ENCODE measurements at places on chromosomes 11 and 22.

DNA sequence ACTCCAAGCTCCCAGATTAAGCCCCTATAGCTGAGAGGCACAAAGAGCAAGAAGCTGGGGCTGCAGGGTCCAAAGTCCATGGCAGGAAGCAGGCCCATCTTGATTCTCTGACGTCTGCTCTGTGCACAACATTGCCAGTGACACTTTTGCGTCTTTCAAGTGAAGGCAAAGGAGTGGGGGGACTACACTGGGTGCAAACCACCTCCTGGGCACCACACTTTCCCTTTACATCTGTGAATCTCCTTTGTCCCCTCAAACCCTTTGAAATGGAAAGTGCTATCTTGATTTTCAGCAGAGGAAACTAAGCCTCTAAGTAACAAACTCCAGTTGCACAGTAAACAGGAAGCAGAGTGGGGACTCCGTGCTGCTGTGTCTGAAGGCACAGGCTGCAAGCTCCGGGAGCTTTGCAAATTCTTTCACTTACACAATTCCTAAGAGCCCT is 428.0 kb downstream of the LARGE1 start:
- no peak for DNase-seq

DNA sequence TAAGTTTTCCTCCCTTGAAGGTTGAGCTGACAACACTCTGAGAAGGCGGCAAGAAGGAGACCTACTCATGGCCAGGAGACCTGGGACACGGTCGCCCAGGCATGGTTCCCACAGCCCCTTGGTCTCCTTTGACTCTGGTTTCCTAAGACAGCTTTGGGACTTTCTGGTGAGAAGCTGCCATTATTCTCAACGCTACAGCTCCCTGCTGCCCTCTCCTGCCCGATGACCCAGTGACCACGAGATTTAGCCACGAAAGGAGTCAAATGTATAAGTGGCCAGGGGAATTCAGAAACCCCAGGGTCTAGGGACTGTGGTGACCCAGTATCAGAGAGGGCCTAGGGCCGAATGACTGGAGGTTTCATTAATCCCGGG is 699 bp upstream of the SDF2L1 start:
- no peak for DNase-seq

DNA sequence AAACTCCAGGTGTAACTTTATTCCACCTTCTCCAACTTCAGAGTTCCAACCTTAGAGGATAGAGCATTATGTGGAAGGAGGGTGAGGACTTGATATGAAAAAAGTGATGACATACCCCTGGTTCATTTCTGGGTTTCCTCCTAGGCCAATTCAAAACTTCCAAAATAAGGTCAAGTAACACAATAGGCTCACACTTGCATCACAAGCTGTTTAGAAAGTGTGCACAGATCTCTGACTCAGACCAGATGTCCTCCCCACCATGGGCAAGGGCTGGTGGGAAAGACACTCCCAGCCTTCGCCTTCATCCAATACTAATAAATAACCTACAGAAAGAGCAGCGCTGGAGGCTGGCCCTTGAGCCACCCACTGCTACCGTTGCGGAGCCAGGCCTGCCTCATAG is 5.8 kb upstream of the BUD13 start:
- no peak for DNase-seq

GRCh38 chr11:102309621-102310541 is 7.4 kb upstream of the BIRC3 start:
- DNase-seq: no peak

GRCh38 chr11:32500001-32500400 is 64.7 kb upstream of the WT1 start:
- DNase-seq: no peak

- no peak for DNase-seq
These were observed 373.7 kb downstream of the NXPE2 start for GRCh38 chr11:115051938-115052590.

DNA sequence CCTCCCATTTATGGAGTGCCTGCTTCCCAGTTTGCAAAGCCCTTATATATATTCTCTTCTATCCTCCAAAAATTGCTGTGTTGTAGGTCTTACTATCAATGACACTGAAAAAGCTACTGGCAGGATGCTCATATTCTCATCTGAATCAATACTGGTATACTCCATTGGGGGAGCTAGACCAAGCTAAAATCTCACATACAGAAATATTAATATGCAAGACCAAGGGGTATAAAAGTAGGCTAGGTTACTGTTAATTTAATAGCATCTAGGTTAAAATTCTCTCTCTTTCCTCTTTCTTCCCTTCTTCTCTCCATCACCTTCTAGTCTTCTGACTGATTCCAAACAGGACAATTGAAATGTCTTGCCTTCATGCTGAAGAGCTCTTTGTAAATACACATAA is 17.1 kb upstream of the BDNF start:
- DNase-seq: no peak

DNA sequence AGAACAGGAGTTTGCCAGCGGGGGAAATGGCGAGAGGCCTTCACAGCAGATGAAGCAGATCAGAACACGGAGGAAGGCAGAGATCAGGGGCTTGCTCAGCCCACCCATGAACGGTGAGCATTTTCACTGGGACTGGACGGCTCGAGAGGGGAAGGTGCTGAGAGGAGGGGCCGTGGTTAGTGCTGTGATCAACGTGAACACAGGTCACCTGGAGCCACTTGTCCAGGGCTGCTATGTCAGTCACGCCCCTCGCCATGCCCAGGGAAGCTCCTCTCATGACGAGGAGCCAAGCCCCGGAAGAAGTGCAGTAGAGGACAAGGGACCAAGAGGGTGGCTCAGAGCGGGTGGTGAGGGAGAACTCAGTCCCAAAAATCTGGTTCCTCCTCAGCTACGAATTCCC is 7.0 kb downstream of the PLA2G6 start:
- DNase-seq: no peak

DNA sequence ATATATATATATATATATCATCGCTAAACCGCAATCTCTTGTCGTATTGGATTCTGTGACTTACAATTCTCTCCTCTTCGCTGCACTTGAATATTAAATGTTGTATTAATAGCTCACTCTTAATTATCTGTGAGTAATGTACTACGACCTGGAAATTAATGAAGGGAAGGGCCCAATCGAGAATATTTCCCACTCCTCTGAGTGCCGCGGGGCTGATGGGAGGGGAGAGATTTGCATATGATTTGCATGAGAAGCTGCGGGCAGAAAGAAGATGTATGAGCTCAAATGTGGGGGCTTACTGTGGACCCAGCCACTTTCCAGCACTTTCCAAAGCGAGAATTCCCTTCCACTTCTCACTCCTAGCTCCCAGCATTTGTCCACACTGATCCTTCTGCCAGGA is 141.2 kb downstream of the MN1 start:
- DNase-seq: no peak

- DNase-seq: no peak
These were observed 5.3 kb downstream of the GLB1L2 start for GRCh38 chr11:134337051-134337450.

DNA sequence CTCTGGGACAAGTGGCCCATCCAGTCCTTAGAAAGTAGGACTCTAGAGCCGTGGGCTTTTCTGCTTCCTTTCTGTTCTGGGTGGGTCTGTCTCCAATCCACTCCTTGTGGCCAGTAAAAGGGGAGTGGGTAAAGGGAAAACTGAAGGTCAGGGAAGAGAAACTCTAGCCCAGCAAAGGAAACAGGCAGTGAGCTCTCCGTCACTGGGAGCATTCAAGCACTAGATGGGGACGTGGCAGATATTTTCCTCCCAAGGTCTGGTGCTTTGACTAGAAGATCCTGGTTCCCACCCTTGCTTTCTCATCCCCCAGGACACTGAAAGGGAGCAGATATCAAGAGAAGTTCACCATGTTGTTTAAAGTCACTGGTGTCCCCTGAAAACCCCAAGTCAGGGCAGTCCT is 42.2 kb downstream of the MACROD1 start:
- DNase-seq: no peak

- DNase-seq: no peak
These were observed 13.0 kb downstream of the GALNT18 start for GRCh38 chr11:11608783-11609232.

DNA sequence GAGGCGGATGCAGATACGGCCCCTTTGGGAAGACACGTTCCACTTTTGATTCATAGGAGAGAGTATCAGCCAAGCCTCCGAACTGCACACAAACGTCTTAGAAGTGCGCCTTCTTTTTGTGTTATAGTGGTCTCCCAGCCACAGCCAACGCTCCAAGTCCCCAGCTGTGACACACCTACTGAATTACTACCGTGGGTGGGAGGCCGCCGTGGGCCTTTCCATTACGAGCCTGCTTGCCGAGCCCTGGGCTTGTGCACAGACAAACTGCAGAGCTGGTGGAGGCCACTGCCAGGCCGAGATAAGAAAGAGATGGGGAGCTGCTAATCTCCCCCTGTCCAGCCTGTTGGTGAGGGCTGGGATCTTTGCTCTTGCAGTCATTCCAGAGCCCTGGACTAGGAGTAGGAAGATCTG is 761 bp downstream of the HMBS start:
- no peak for DNase-seq

- DNase-seq: no peak
These were observed 79.4 kb downstream of the ATM start for GRCh38 chr11:108302121-108302785.

DNA sequence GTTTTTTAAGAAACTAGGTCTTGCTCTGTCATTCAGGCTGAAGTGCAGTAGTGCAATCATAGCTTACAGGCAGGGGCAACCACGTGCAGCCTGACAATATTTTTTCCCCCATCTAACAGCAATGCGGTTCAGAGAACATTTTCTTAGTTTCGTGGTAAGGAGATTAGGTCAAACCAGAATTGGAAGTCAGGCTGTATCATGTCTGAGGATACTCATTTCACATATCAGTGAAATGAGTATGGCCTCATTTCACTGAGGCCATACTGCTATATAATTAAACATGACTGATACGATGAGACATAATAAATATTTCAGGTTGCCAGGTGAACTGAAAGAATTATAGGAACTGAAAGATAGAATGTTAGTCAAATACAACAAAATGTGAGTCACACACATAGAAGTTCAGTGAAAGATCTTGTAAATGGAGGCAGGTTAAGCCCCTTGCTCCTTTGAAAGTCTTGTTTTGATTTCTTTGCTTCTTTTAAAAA is 32.5 kb upstream of the IZUMO1R start:
- DNase-seq: peak; percentile 61

DNA sequence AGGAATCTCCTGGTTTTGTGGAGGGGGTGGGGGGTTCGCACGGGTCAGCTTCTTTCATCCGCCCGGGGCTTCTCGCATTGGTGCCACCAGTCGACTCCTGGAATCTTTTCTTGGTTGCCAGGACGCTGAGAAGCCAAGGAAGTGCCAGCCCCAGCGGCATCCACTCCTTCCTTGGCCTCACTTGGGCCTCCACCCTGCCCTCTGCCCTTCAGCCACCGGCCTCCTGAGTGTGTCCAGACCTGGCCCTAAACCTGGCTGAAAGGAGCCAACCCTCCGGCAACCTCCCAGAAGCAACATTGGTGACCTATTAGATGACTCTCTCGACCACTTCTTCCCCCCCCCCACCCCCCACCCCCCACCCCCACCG is 518 bp upstream of the GALNT18 start:
- no peak for DNase-seq

DNA sequence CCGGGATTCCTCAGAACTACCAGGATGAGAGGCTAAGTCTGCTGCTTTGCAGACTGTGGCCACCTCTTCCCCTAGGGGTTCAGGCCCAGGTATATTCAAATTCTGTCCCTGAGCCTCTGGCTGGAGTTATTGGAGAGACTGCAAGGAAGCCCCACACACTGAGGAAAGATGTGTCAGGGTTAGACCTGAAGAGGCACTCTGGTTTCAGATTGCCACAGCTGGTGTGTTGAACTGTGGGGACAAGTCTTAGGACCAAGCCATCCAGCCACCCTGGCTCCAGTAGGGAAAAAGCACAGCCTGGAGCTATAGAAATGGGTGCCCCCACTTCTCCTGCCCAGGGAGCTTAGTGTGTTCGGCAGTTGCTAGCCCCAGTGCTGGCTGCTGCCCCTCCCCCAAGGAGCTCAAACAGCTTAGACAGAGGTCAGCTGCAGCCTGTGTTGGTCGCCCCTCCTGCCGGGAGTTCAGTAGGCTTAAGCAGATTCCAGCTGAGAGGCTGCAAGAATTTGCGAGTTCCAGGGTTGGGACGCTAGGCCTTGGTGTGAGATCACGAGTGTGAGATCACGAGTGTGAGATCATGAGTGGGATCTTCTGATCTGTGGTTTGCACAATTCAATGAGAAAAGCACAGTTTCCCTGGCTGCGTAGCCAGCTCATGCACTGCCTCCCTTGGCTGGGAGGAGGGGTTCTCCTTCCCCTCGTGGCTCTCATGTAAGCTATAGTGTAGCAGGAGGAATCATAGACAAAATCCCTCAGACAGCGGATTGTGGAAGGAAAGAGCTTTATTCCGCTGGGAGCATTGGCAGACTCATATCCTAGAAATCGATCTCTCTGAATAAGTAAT is 552.1 kb upstream of the CHORDC1 start:
- no peak for DNase-seq

DNA sequence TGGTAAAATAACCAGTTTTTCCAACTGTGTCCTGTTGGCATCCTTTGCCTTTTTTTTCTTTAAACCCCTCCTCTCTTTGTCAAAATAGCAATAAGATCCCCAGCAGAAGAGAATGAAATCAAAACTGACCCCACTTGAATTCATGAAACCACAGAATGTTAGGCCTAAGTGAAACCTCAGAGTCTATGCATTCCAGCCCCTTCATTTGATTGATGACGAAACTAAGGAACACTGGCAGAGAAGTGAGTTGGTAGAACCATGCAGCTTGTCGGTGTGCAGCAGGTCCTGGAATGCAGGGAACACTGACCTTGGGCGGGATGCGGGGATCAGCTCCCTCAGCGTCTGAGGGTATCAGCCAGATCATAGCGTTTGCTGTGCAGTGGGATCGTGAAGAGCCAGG is 57.5 kb downstream of the GRK3 start:
- DNase-seq: no peak

GRCh38 chr22:33224841-33225240 is 166.7 kb upstream of the SYN3 start:
- no peak for DNase-seq

DNA sequence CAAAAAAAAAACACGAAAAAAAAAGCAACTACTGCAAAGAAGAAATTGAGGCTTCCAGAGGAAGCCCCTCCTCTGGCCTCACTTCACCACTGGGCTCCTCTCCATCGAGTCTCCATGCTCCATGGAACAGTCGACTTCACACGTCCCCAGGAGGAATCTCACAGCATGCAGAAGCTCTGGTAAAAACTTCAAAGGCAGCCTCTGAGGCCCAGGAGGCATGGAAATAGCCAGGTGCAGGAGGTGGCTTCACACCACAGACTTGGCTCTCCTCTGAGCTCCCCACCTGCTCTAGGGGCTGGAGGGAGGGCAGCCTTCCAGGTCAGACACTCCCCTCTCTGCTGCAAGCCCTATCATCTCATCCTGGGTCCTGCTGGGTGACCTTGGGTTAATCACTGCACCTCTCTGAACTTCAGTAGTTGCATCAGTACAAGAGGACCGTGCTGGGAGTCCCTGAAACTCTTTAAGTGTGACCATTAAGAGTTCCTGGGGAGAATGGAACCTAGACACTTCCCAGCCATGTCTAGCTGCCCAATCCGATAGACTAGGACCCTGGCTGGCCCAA is 8.2 kb downstream of the PDE2A start:
- no peak for DNase-seq

GRCh38 chr22:44850946-44851345 is 98.6 kb downstream of the ARHGAP8 start:
- DNase-seq: no peak

All from GM12864 (cell line).